ENCODE measurements at places on chromosomes 12 and 14.

GRCh38 chr12:50458606-50459005 lies 46.2 kb upstream of the DIP2B start:
- no peak for DNase-seq

GRCh38 chr12:23631786-23632377 lies 317.6 kb downstream of the SOX5 start:
- no peak for DNase-seq

- no peak for DNase-seq
These were observed 124.0 kb downstream of the NDUFA12 start for GRCh38 chr12:94879542-94879941.

DNA sequence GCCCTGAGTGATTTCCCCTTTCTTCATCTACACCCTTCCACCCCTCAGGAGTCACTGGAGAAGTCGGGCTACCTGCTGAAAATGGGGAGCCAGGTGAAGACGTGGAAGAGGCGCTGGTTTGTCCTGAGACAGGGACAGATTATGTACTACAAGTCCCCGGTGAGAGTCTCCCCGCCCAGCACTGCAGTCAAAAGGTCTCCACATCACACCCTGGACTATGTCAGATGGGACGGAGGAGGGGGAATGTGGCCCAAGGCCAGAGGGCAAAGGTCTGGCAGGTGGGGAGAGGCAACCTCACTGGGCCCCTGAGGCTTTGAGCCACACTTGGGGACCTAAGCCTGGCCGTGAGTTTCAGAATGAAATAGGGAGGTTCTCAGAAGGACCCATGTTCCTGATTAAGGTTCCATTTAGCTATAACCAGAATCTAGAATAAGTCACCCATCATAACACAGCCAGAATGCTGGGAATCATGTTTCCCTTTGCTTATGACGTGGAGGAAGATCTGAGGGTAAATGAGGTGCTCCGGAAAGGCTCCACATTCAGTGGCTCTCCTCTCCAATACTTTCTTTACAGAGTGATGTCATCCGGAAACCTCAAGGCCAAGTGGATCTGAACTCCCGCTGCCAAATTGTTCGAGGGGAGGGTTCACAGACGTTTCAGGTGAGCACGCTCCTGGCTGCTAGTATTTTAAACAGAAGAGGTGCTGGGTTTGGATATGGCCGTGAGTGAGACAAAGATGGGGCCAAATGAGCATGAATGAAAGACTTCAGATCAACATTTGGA lies 26.6 kb downstream of the PIGH start:
- peak; percentile 45 for DNase-seq

GRCh38 chr12:131677699-131678098 lies 33.2 kb upstream of the SFSWAP start:
- DNase-seq = peak; percentile 24

GRCh38 chr12:6311822-6312528 lies 1.5 kb downstream of the PLEKHG6 start:
- DNase-seq = no peak

- peak; percentile 22 for DNase-seq
These were observed 29.6 kb upstream of the PRMT8 start for GRCh38 chr12:3461391-3461790.

DNA sequence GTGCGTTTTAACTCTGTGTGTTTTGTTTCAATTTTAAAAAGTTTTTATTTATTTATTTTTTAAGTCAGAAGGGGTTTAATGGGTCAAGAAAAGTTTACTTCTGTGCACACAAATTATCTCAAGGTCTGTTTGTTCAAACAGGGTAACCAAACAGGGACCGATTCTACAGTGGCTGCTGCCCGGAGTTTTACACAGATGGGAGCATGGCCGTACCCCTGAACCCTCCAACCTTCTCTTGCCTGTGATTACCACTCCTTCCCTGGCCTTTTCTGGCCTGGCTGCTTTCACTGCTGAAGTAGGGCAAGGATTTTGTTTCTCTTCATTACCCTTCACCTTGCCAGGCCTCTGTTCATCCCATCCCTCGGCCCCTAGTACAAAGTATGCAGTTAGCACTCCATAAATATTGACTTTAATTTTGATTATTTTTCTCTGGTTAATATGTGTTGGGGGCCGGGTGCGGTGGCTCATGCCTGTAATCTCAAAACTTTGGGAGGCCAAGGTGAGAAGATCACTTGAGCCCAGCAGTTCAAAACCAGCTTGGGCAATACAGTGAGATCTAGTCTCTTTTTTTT lies 15.8 kb upstream of the FBXL14 start:
- no peak for DNase-seq

DNA sequence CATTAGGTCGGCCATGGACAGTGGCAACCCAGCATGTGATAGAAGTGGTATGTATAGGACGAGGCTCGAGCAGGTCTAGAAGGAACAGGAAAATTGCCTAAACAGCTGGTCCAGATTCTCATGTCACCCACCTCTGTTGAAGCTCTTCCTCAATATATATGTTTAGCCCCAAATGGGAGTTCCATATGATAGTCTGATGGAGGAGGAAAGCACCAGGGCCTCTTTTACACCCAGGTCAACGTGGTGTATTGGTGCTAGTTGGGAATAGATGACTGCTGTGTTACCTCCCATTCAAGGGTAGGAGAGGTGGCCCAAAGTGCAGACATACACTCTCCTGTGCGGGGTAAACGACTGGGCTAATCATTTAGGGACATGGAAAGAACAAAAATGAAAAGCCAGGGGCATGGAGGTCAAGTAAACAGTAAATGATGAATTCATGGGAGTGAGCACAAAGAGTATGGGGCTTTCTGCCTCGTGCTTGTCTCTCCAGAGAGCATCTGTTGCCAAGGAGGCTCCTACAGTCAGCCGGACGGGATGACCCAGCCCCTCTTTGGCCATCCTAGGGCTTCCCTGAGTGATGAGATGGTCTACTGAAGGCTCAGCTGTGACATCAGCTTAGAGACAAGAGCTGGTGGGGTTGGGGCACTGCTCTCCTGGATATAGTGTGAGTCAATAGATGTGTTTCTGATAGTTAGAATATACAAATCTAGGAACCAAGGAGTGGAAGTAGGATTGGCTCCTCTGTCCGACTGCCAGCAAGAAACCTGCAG lies 5.5 kb upstream of the PRIMA1 start:
- no peak for DNase-seq

- no peak for DNase-seq
These were observed 56.2 kb downstream of the TPCN1 start for GRCh38 chr12:113277511-113277910.

- DNase-seq = no peak
These were observed 136.1 kb downstream of the ANO2 start for GRCh38 chr12:5808981-5809380.

- DNase-seq = no peak
These were observed at the start of gene PDZRN4 for GRCh38 chr12:41188058-41188840. TSS of gene PDZRN4 (plus strand) at chr12:41188320.

- no peak for DNase-seq
These were observed 276.7 kb upstream of the SRRM4 start for GRCh38 chr12:118704527-118705241.

DNA sequence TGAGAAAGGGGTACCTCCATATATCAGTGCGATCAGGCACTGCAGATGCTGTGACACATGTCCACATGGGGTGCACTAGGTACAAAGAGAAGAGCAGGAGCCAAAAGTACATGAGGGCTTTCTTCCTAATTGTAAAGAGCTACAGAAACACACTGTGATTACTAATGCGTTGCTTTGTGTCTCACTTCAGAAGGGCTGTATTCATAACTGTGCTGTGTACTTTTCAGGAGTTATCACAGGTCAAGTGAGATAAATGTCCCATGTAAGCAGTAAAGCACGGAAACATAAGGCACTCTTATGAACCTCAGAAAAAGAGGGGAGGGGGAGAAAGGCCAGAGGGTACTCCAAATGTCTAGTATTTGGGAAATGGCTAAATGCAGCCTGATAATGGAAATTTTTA lies 10.6 kb downstream of the SPRING1 start:
- DNase-seq = no peak

DNA sequence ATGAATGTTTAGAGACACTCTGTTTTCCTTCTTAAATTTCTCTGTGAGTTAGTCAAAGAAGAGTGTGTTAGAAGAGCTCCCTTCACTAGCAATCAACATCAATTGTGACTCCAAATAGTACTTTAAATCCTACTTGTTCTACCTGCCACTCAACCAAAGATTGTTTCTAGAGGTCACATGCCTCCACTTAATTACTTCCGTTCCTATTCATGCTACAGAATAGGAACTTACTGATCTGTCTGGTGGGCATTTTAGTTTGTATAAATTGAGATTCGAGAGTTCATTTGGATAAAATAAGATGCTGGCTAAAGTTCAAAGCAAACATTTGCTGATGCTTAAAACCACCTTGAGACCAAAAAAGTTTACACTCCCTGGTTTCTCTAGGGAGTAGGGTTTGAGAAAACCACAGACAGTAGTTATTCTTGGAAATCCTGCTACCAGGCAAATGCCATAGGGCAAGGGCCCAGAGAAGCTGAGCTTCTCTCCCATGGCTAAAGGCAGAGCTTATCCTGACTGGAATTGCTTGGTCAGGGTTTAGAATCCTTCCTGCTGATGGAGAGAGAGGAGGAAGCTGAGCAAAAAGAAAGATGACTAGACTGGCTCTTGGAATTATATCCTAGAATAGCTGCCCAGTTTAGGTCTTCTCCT lies 389.6 kb upstream of the ATP2B1 start:
- DNase-seq = no peak

- DNase-seq = no peak
These were observed at the start of gene A2M for GRCh38 chr12:9115731-9116559. TSS of gene A2M (minus strand) at chr12:9115919. CDS start at chr12:9115849, 70 bp downstream.

GRCh38 chr12:65335021-65335714 lies 56.7 kb downstream of the MSRB3 start:
- DNase-seq = no peak

DNA sequence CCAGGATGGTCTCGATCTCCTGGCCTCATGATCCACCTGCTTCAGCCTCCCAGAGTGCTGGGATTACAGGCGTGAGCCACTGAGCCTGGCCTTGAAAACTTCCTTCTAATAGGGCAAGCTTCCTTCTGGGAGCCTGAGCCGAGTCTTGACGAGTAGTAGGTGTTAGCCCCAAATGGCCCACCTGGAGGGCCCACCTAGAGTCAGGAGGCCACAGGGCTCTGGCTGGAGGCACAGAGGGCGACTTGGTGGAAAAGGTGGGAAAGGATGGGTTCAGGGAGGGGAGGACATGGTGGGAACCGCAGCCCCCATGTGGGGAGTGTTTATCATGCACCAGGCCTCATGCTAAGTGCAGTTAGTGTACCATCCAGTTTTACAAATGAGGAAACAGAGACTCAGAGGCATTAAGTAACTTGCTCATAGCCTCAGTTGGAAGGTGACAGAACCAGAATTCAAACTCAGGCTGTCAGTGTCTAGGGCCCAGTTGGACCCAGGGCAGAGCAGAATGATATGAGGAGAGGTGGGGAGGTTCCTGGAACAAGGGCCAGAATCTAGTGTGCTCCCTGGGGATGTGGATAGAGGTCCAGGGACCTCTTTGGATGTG lies 3.1 kb upstream of the LRP1-AS start:
- DNase-seq = no peak

DNA sequence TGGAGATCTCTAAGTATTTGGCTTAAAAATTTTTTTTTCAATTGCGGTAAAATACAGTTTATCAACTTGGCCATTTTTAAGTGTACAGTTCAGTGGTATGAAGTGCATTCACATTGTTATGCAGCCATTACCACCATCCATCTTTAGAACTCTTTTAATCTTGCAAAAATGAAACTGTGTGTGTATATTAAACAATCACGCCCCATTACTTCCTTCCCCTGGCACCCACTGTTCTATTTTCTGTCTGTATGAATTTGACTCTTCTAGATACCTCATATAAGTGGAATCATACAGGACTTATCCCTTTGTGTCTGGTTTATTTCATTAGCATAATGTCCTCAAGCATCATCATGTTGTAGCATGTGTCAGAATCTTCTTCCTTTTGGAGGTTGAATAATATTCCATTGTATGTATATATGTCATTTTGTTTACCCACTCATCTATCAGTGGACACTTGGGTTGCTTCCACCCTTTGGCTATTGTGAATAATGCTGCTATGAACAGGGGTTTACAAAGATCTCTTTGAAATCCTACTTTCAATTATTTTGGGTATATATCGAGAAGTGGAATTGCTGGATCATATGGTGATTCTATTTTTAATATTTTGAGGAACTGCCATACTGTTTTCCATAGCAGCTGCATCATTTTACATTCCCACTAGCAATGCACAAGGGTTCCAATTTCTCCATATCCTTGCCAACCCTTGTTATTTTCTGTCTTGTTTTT lies 62.9 kb downstream of the SAMD4A start:
- no peak for DNase-seq

GRCh38 chr14:22713631-22713950 lies 52.9 kb upstream of the OXA1L start:
- DNase-seq = no peak

- no peak for DNase-seq
These were observed at the start of gene DHH for GRCh38 chr12:49094160-49094974. TSS of gene DHH (minus strand) at chr12:49094801. CDS start at chr12:49094512, 289 bp downstream.

DNA sequence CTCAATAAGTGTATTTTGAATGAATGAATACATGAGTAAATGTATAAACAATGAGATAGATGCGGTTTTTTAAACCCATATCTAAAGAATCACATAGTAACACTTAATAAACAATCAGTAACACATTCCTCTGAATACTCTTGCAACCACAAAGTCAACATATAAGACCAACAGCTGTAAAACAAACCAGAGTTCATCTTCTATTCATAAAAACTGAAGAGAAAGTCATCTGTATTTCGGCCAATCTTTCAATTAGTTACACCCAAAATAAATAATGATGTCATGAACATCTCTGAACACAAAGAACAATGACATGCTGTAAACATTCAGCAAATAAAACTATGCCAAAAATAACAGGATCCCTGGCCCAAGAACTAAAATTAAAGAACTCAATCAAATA lies 47.2 kb downstream of the ARMH4 start:
- no peak for DNase-seq

DNA sequence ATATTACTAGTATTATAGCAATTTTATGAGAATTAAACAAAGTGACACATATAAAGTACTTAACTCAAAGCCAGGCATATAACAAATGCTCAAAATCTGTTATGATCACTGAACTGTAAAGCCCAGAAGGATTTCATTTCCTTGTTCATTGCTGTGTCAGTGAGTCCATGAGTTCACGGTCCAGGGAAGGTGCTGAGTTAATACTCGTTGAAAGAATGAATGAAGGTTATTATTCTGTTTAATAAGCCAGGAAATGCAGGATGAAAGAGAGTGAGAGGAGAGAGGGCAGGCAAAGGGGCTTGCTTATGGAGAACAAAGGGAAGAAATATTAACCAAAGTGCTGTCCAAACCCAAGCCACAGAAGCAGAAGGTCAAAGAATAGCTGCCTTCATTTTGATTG lies 40.2 kb upstream of the NT5DC3 start:
- DNase-seq = no peak

GRCh38 chr12:9796346-9796745 lies 30.9 kb upstream of the KLRF1 start:
- DNase-seq = no peak
